ENCODE measurements at places on chromosomes 3 and 15. TPM values are rescaled to one million over a fixed set of nuclear protein-coding genes. Genes with fewer than 3 reads are reported as not detected.
A peak's percentile ranks its signal among the peaks of the same experiment; 100 is the strongest.

DNA sequence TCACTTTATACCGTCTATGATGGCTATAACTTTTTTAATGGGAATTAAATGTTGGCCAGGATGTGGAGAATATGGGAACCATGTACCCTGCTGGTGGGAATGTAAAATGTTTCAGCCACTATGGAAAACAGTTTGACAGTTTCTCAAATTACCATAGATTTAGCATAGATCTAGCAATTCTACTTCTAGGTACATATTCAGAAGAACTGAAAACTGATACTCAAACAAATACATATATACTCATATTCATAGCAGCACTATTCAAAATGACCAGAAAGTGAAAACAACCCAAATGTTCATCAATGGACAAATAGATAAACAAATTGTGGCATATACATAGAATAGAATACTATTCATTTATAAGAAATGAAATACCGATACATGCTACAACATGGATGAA is 539.4 kb downstream of the IGSF11 start:
- DNase-seq, result no peak

- DNase-seq, result peak; percentile 81
Observed at GRCh38 chr3:100260081-100260684, 609 bp upstream of the TBC1D23 start.

DNA sequence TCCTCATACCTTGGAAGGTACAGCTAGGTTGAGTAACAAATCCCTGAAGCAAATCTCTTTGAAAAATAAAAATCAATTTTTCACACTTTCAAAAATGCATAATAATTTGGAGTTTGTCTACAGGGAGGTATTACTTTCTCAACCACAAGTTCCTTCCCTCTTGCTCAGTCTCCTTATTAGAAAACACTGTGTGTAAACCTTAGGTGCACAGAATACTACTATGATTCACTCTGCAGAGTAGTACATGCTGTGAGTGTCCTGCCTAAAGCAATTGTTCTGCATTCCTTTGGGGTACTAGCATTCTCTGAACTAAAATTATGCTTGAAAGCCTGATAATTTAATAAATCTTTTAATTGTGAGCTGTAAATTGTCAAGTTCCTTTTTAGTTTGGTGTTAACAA is 115.9 kb upstream of the EPHA3 start:
- no peak for DNase-seq

DNA sequence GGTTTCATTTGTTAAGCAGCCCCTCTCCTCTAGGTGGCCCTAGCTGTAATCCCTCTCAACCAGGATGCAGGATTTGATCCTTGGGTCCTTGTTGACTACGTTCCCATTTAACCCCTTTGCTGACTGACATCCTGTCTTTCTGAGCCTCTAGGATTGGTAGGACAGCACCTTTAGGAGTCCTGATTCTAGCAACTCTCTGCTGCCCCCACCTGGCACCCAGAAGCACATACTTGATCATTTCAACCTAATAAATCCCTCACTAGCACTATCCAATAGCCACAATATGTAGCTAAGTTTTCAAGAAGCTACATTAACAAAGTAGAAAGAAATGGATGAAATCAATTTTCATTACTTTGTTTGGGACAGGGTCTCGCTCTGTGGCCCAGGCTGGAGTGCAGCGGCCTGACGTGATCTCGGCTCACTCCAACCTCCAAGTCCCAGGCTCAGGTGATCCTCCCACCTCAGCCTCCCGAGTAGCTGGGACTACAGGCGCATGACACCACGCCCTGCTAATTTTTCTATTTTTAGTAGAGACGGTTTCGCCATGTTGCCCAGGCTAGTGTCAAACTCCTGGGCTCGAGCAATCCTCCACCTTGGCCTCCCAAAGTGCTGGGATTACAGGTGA is 28.3 kb downstream of the RSL24D1 start:
- peak; percentile 49 for DNase-seq

DNA sequence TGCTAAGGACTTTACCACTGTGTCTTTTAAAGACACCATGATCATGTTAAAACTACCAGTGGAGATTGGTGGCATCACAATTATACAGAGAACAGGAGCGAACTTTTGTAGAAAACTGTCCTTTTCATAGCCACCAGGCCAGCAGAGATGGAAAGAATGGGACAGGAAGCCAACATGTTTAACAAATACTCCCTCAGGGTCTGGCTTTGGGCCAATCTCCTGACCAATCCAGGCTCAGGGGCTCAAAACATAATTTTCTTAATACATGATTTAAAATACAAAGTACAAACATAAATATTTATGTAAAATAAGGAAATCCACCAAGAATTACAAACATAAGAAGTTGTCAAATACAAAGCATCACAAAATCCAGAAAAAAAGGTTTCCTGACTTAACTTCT is 266.0 kb downstream of the VPS13C start:
- no peak for DNase-seq

GRCh38 chr3:60402931-60403330 is 848.3 kb downstream of the FHIT start:
- DNase-seq, result no peak

DNA sequence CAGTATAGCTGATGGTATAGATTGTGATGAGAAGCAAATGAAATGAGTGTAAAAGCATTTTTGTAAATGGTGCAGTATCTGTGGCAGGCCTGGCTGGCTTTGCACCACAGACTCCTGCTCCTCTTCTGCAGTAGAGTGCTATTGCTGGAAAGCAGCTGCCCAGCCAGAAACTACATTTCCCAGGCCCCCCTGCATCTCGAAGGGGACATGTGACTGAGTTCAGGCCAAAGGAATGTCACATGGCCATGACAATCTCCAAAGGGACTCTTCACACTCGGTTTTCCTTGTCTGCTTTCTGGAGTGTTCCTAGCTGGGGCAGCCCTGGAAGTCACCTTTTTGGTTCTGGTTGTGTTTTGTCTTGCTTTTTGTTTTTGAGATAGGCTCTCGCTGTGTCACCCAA is 277.1 kb downstream of the SUCLG2 start:
- DNase-seq, result no peak

GRCh38 chr3:24168977-24169376 is 223.9 kb downstream of the NR1D2 start:
- no peak for DNase-seq

The PLSCR5 gene
- not detected for total RNA-seq

Measured in skin of body (tissue), 3 donors.